ENCODE measurements at places on chromosomes 11 and 22. TPM values are rescaled to one million over a fixed set of nuclear protein-coding genes. Genes with fewer than 3 reads are reported as not detected.

GRCh38 chr11:33588056-33588455, 112.6 kb downstream of the C11orf91 start:
- DNase-seq, result no peak

- no peak for DNase-seq
Measured at GRCh38 chr11:43410394-43410793, 51.7 kb downstream of the TTC17 start.

Gene WBP2NL
- total RNA-seq, result not detected

Gene ILK
- 210 TPM for total RNA-seq

DNA sequence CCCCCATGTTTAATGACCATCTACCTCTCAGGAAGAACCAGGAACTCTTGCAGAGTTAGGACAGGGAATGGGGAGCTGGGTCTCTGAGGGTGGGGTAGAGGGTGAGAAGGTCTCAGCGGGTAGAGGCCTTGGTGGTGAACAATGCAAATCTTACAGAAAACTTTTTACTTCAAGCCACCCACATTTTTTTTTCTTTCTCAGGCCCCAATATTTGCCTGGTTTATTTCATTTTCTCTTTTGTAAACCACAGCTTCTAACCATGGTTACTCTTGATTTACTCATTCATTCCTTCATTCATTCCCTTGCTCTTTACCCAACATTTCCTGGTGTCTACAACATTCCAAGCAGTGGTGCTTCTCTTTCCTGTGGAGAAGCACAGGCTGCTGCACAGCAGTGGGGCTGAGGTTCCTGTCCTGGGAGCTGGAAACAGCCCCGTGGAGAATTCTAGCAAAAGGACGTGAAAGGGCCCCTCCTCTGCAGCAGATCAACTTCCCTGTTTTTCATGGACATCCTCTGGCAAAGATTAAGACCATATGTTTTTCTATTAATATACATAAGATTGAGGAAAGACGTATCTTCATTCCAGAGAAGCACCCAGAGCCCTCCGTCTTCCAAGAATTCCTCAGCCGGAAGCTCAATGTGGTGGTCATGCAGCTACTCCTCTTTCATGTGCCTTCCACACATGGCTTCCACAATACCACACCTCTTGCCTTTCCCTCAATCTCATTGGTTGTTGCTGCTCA, 224.4 kb upstream of the SESN3 start:
- DNase-seq, result no peak

- DNase-seq, result no peak
Measured at GRCh38 chr11:111795334-111795985, 29.3 kb upstream of the PPP2R1B start.

Gene TYMP
- total RNA-seq, result 0.10 TPM

Gene FGF4
- total RNA-seq, result not detected

Gene APOA4
- total RNA-seq, result not detected

- no peak for DNase-seq
Measured at GRCh38 chr11:132718711-132719671, 813.3 kb downstream of the OPCML start.

Gene MUC6
- total RNA-seq, result not detected

DNA sequence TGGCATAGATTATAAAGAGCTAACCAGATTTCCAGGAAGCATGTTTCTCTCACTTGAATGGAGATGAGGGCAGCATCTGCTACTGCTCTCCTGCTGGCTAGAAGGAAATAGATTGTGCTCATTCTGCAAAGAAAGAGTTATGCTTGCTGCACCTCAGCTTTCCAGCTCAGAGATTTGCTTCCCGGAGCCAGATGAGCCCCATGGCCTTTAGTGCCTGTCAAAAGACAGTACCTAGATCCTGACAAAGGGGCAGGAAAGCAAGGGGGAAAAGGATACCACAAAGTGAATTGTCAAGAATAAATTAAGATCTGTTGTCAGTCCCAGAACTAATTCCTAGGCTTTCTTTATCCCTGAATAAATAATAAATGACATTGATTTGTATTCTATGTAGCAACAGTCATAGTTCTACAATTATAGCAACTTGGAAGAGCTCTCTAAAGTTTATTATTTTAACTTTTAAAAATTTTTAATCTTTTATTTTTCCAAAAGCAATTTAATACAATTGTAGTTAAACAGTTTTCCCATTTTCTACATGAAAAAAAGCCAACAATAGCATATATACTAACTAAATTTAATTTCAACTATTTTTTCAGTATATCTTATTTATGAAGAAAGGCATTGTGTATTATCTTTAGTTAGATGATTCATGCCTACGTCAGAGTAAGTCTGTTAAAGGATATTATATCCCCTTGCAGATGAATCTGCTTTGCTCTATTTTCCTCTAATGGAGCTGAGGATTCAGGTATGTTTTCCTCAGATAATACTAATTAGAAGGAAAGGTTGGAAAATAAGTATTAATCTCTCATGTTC, 306.1 kb upstream of the DDI1 start:
- DNase-seq, result peak; percentile 13

Data from A172 (cell line).